NCI-H2171 (cell line): ENCODE measurements at places on chromosomes 2 and 18.

- no peak for DNase-seq
Measured at GRCh38 chr18:11752116-11752911, 63.2 kb downstream of the GNAL start.

DNA sequence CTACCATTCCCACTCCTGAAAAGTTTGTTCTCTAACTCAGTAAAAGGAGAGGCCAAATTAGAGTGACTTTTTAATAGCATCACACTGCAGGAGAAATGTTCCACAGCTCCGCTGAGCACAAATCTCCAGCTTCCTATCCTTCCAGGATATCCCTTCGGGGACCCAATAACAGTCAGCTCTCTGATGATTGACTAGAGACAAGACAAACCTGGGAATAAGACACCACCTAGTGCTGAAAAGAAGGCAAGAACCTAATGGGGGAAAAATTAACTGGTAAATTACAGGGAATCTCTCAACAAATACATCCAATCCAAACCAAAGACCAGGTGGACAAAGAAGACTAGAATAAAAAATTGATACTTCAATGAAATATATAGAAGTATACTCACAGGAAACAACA, 977.1 kb upstream of the SOX11 start:
- peak; percentile 5 for DNase-seq

GRCh38 chr2:147068071-147068470, 776.8 kb upstream of the ACVR2A start:
- no peak for DNase-seq

DNA sequence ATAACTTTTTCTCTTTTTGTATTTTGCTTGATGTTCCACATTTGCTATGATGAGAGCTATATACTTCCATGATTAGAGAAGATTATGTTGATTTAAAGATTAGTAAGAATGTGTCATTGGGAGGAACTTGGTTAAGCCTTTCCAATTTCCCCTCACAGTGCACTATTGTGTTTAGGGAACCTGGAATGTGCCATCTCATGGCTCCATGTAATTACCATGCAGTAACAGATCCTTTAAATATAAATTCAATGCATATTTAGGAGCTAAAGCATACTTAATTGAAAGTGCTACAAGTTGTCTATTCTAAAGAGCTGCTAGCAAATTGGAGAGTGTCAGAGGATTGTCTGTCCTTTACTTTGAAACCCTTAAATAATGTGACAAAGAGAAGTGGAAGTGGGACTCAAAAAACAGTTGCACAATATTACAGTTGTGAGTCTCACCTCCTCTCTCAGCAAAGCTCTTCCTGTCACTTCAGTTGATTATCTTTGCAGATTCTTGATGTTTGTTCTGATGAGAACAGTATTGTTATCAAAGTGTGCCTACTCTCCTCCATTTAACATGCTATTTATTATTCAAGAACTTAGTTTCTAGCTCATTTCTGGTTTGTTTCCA, 1162.7 kb upstream of the ZEB2 start:
- DNase-seq = no peak

DNA sequence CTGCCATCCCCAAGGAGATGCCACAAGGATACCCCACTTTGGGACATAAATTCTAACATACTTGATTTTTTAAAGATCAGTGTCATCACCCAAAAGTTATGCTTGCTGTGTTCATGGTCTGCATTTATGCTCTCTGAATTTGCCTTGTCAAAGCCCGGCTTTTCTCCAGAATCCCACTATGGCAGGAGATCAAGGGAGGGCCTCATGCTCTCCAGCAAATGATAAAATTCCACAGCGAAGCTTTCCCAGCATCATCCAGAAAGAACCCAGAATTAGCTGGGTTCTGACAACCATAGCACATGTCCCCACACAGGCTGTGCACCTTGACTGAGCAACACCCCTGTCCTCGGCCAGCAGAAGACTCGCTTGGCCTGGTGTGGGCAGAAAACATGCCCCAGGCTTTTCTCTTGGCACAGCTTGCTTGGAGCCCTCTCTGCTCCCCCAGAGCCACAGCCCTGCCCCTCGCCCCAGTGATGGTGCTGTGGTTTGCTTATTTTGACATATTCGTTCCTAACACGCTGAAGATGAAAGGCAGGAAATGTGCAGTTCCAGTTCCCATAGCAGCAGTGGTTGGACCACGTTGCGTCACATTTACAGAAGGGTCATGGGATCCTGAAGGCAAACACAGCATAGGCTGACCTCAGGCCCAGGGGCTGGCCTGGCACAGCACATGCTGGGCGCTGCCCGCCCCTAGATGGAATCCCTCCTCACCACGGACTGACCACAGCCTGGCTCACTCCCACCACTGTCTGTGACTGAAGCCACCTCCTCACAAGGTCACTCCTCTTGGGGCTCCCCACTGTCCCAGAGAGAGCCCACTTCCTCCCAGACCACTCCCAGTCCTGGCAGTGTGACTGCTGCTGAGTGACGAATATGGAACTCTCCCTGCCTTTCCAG, 14.1 kb upstream of the CHRNA1 start:
- DNase-seq = no peak

- no peak for DNase-seq
Measured at GRCh38 chr2:31324016-31324633, 90.2 kb downstream of the EHD3 start.
